Non-pigmented ciliary epithelial cell (primary cell): ENCODE measurements at places on chromosomes 1 and 21.

- DNase-seq = no peak
Measured at GRCh38 chr1:27634985-27635367, at the start of gene FGR. TSS of gene FGR (minus strand) at chr1:27635185. CDS start at chr1:27623916, 11,269 bp downstream.

DNA sequence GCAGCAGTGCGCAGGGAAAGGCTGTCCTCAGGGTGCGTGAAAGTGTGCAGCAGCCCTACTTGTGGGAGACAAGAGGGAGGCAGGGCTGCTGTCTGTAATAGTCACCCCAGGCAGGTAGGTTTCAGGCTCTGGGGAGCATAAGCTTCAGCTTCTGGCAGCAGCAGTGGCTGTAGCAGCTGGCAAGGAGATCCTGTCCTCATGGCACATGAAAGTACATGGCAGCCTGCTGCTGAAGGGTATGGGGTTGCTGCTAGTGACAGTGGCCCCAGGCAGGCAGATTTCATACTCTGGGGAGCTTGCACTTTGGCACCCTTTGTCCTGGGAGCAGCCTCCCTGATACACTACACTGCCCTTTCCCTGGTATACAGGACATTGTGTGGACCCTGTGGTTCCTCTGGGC, 26.3 kb downstream of the KIAA0319L start:
- no peak for DNase-seq

GRCh38 chr1:46613661-46614603, 2.7 kb downstream of the MOB3C start:
- DNase-seq = no peak

- no peak for DNase-seq
Measured at GRCh38 chr1:159180516-159180915, 9.1 kb downstream of the CADM3 start.

GRCh38 chr1:41056907-41057306, 35.4 kb upstream of the SLFNL1 start:
- DNase-seq = no peak

DNA sequence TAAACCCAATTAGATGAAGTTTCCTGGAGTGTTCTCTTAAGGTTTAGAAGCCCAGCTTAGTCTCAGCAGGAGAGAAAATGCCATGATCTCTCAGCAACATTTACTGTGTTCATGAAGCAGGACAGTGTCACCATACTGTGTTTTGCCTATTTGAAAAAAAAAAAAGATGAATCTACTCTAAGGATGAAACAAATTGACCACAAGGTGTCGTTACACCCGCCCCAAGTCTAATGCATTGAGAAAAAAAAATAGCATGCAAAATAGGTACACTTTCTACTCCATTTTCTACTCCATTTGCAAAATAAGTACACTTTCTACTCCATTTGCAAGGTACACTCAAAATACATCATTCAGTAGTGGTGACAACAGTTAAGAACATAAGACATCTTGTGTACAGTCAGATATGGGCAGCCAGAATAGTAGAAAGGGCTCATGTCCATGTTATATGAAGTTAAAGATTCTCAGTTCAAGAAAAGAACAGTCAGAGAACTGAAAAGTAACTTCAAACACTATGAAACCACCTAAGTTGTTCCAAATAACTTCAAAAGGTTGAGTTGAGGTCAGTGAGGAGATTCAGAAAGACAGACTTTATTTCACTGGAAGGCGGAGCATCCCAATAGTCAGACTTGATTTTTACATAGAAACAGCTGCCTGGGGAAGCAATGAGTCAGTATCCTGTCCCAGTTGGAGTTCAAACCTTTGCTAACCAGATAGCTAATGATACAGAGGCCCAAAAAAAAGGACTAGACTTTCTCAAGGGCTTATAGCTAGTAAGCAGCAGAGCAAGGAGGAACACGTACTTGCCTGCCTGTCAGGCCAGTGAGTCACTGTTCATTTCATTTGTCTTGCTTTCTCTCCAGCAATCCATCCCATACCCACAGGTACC, 13.3 kb downstream of the PLPPR5 start:
- peak; percentile 95 for DNase-seq

- DNase-seq = no peak
Measured at GRCh38 chr1:188670837-188671236, 1806.8 kb downstream of the BRINP3 start.

DNA sequence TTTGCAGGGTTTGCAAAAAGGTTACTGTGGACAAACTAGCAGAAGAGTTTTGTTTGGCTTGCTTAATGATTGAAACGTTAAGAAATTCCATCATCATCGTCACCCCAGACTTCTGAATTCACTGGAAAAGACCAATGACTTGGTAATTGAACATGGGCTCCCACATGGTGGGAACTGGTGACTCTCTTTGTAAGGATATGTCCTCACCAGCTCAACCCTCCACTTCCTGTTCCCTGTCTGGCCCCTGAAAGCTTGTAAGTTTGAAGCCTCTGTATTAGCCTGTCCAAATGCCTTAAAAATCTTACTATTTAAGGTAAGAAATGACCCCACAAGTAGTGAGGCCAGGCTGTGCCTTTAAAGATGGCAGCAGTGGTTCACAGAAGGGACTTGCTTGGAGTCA, 9.7 kb downstream of the SYT6 start:
- DNase-seq = no peak

DNA sequence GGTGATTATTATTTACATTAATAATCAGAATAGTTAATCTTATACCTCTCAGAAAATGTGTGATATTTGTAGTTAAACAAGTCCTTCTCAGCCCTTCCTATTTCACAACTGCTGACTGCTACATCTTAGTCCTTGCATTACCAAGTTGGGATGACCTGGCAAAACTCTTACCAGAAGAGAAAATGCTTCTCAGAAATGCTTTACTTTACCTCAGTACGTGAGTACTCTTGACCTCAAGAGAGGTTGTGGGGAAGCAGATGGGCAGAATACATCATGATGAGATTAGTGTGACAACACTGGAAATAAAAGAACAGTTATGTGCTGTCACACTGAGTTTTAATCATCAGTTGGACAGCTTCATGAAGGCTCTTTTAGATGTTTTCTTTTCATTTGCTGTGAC, 16.2 kb downstream of the CFAP126 start:
- DNase-seq = no peak

DNA sequence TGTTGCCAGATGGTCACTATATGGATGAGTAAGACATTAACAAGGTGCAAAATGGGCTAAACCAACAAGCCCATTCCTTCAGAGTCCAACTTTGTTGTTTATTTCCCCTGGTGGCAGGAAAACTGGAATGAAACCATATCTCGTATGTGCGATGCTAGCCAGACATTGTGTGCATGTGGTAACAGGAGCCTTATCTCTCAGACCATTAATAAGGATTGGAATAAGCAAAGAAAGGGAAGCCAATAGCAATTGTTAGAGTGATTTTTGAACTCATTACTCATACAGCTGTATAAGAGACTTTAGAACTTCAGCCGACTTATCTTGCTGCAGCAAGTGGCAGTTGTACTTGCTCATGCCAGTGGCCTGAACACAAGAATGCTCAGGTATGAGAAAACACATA, 30.0 kb upstream of the HMCN1 start:
- no peak for DNase-seq

GRCh38 chr1:228152097-228152917, 2.6 kb downstream of the GJC2 start:
- DNase-seq = no peak

DNA sequence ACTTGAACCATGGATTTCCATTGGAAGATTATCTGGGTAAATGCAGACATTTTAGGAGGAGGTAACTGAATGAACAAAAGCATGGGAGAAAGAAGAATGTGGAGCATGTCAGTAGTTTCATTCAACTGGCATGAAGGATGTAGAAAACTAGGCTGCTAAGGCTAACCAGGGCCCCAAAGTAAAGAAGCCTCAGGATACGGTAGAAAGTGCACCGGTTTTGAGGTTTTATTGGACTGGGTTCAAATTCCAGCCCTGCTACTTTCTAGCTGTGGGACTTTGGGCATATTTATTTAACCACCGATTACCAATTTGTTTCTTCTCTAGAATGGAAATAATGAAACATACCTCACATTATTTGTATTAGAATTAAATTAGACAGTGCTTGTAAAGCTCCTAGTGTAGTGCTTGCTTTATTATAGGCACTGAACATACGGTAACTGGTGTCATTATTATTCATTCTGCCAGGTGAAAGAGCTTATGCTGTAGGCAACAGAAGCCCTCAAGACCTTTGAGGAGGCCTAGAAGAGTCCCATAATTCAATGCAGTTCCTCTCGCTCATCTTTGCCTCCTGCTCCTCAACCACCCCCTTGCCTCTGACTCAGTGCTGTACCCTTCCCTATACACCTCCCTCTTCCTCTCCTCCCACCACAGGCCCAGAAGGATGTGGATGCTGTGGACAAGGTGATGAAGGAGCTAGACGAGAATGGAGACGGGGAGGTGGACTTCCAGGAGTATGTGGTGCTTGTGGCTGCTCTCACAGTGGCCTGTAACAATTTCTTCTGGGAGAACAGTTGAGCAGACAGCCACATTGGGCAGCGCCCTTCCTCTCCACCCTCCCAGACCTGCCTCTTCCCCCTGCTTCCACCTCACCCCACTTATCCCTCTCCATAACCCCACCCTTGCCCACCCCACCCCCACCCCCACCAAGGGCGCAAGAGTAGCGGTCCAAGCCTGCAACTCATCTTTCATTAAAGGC, 2.5 kb upstream of the CHTOP start:
- DNase-seq = no peak

DNA sequence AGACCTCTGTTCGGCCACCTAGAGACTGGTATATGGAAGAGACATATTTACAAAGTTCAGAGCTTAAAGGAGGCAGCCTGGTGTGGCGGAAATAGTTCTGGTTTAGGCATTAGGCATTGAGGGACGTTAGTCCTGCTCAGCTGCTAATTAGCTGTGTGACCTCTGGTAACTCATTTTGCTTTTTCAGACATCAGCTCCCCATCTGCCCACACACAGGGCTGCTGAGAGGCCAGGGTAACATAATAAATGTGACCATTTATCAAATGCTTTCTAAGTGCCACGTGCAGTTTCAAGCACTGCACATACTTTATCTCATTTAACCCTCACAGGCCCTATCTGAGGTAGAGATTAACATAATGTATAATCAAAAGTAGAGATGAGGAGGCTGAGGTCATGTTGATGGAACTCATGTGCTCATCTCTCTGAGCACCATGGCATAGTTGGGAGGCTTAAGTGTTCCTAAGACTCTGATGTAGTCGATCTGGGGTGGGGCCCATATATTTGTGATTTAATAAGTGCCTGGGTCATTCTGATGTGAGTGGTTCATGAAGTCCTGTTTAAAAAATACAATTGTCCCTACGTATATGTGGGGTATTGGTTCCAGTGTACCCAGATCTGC, 267.2 kb upstream of the PLXNA2 start:
- no peak for DNase-seq

DNA sequence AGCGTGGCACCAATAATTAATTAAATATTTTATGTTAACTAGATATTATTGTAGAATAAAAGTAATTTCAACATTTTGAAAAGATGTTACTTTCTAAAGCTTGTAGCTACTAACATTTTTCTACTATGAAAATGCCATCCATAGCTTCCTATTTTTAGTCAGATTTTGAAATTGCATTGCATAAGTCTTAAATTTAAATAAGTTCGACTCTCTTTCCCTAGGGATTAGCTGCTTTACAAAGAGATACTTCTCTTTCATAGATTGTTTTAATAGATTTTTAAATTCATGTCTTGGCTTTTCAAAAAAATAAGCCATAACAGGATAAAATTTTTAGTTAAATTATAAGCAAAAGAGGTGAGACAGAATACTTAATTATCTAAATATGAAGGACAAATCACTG, 1279.6 kb downstream of the KCNT2 start:
- no peak for DNase-seq

- DNase-seq = peak; percentile 27
Measured at GRCh38 chr1:99956755-99957154, 13.0 kb upstream of the SLC35A3 start.

DNA sequence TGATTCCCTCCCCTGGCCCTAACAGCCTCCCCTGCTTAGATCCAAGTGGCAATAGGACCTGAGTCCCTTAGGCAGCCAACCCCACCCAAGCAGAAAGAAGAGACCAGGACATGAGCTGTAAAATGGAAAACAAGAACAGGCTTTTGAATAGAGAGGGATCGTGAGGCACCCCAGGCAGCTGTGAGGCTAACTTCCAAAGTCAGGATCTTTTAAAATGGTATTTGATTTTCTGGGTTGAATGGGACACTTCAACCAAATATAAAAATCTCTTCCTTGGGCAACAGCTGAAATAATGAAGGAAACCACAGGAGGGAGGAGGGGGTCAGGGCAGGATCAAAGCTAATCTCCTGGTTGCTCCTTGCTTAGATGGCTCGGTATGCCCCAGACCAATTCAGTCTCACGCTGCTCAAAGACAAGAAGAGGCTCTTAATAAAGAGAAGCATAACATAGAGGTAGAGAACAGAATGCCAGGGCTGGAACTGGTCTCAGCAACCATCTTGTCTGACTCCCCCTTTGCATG, 28.6 kb upstream of the AVPR1B start:
- no peak for DNase-seq

DNA sequence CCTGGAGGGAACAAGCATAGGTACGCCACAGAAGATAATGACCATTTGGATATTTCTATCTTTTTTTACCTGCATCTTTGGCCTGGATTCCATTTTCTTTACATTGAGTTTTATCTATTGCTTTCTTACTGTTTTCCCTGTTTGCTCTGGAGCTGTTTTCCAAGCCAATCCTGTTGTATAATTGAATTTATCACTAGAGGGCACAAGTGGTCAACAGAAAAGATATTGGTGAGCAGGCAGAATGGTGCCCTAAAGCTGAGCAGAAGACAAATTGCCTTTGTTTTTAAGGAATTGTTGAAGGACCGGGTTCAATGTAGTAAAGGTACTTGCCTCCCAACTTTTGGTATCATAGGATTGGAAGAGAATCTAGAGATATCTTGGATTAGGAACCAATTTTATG, 152.8 kb downstream of the PPP1R12B start:
- DNase-seq = no peak
